Transverse colon (tissue), 4 donors: ENCODE measurements at places on chromosomes 5 and 9. TPM values are rescaled to one million over a fixed set of nuclear protein-coding genes. Genes with fewer than 3 reads are reported as not detected.

- no peak overlapping the region for H3K27ac ChIP-seq
- H3K27me3 ChIP-seq, result no peaks in the 10 kb centered on the region
- H3K4me1 ChIP-seq, result no peaks in the 10 kb centered on the region
- H3K4me3 ChIP-seq, result no peak overlapping the region
Measured at GRCh38 chr5:142095651-142096330, 12.8 kb upstream of the NDFIP1 start.

- H3K27me3 ChIP-seq, result no peaks in the 10 kb centered on the region
- no peaks in the 10 kb centered on the region for H3K36me3 ChIP-seq
- no peak overlapping the region for H3K27ac ChIP-seq
- no peak for DNase-seq
Measured at GRCh38 chr9:25381141-25381540, 297.1 kb downstream of the TUSC1 start.

- H3K4me1 ChIP-seq, result no peaks in the 10 kb centered on the region
- DNase-seq, result peak; percentile 10
- H3K27ac ChIP-seq, result no peak overlapping the region
Measured at GRCh38 chr9:117678871-117679270, 25.3 kb upstream of the TLR4 start.

DNA sequence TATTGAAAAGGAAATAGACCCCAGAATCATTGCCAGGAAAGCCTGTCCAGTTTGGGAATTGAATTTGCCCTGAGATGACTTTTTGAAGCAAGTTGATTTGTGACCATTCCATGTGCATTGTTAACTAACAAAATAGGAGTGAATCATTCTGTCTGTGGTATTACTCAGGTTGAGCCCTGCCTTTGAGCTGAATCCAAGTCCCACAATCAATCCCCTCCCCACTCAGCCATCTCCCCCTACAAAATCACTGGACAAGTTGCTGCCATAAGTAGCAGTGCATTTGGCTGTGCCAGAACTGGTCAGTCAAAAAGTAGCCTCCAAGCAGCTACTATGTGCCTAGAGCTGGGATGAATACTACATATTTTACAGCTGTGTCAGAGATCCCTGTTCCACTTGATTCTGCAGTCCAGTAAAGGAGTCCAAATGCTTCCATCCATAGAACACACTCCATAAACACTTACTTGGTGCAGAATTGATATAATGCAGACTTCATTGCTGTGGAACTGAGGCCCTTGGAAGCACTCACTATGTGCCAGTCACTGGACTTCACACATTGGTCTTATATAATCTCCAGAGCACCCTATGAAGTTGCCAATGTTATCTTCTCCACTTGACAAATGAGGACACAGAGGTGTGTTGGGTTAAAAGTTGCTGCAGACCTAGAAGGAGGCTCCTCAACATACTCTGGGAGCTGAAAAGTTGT is 96.1 kb downstream of the ZNF462 start:
- no peaks in the 10 kb centered on the region for H3K36me3 ChIP-seq
- no peaks in the 10 kb centered on the region for H3K4me1 ChIP-seq
- no peak overlapping the region for H3K27ac ChIP-seq
- H3K4me3 ChIP-seq, result no peak overlapping the region
- H3K27me3 ChIP-seq, result no peaks in the 10 kb centered on the region

DNA sequence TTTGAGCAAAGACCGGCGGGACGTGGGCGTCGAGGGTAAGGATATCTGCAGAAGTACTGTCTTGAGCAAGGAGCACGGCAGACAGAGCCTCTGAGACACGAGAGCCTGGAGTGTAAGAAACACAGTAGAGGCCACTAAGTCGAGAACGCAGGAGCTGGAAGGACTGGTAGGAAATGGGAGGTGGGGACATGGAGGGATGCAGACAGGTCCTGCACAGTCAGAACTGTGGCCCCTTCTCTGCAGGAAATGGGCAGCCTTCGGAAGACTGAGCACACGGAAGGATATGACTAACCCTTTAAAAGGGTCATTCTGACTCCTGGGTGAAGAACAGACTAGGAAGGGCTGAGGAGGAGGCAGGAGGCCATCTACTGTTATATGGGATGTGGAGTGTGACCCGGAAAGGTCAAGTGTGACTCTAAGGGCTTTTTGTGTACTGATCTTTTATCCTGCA is 1.4 kb upstream of the CAMSAP1 start:
- H3K36me3 ChIP-seq, result no peaks in the 10 kb centered on the region
- H3K4me1 ChIP-seq, result peaks cover 29% of the 10 kb centered on the region
- peak; percentile 8 for DNase-seq
- no peak overlapping the region for H3K27ac ChIP-seq

- H3K27ac ChIP-seq, result no peak overlapping the region
- H3K4me3 ChIP-seq, result no peak overlapping the region
- no peak for DNase-seq
- H3K4me1 ChIP-seq, result peaks cover 2% of the 10 kb centered on the region
- H3K27me3 ChIP-seq, result no peaks in the 10 kb centered on the region
- H3K36me3 ChIP-seq, result no peaks in the 10 kb centered on the region
Measured at GRCh38 chr5:134095887-134096589, 18.4 kb upstream of the TCF7 start.

DNA sequence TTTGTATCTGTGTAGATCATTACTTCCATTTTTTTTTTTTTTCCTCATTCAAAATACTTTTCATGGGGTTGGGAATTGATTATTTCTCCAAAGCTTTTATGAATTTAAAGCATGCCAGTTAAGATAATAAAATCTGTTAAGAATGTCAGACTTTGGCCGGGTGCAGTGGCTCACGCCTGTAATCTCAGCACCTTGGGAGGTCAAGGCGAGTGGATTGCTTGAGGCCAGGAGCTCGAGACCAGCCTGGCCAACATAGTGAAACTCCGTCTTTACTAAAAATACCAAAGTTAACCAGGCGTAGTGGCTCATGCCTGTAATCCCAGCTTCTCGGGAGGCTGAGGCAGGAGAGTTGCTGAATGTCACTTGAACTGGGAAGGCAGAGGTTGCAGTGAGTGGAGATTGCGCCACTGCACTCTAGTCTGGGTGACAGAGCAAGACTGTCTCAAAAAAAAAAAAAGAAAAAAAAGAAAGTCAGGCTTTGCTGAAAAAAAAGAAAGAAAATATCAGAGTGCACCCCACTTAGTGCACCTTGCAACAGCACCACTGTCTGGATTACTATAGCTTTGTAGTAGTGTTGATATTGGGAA is 18.5 kb downstream of the TBC1D2 start:
- peak; percentile 67 for DNase-seq
- no peak overlapping the region for H3K4me3 ChIP-seq
- peak overlapping the region; percentile 54 for H3K27ac ChIP-seq
- peaks cover 12% of the 10 kb centered on the region for H3K4me1 ChIP-seq
- H3K27me3 ChIP-seq, result no peaks in the 10 kb centered on the region

DNA sequence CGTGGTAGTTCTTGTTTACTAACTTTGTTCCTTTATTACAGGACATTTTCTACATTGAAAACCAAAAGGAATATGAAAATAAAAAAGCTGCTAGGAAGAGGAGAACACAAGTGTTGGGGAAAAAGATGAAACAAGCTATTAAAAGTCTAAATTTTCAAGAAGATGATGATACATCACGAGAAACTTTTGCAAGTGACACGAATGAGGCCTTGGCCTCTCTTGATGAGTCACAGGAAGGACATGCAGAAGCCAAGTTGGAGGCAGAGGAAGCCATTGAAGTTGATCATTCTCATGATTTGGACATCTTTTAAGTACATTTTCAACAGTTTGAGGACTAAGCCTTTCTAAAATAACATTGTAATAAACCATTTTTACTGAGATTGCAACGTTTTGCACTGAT is 23.8 kb downstream of the PHAX start:
- no peak overlapping the region for H3K4me3 ChIP-seq
- H3K27me3 ChIP-seq, result no peaks in the 10 kb centered on the region
- no peak for DNase-seq
- H3K36me3 ChIP-seq, result no peaks in the 10 kb centered on the region
- H3K4me1 ChIP-seq, result peaks cover 9% of the 10 kb centered on the region
- no peak overlapping the region for H3K27ac ChIP-seq

DNA sequence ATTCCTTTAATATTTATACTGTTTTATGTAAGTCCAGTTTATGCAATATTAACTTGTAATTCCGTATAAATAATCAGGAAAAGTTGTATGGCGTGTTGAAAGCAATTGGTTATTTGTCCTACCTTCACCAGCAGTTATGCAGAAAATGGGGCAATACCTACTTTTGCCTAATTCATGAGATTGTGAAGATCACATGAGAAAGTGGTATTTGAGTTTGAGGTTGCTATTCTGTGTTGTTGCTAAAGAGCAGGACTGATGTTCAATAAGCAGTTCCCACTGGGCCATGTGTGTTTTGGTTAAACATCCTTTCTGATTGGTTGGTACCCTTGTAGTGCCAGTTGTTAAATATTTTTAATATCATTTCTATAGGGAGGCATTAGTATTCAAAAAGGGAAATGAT is 3.2 kb downstream of the TGFBR1 start:
- H3K27me3 ChIP-seq, result no peaks in the 10 kb centered on the region
- no peaks in the 10 kb centered on the region for H3K36me3 ChIP-seq
- no peak for DNase-seq

GRCh38 chr9:15248081-15248480 is 58.9 kb downstream of the TTC39B start:
- H3K4me3 ChIP-seq, result no peak overlapping the region
- DNase-seq, result no peak
- H3K36me3 ChIP-seq, result no peaks in the 10 kb centered on the region
- H3K27ac ChIP-seq, result peak overlapping the region; percentile 35
- H3K4me1 ChIP-seq, result peaks cover 21% of the 10 kb centered on the region
- H3K27me3 ChIP-seq, result no peaks in the 10 kb centered on the region

DNA sequence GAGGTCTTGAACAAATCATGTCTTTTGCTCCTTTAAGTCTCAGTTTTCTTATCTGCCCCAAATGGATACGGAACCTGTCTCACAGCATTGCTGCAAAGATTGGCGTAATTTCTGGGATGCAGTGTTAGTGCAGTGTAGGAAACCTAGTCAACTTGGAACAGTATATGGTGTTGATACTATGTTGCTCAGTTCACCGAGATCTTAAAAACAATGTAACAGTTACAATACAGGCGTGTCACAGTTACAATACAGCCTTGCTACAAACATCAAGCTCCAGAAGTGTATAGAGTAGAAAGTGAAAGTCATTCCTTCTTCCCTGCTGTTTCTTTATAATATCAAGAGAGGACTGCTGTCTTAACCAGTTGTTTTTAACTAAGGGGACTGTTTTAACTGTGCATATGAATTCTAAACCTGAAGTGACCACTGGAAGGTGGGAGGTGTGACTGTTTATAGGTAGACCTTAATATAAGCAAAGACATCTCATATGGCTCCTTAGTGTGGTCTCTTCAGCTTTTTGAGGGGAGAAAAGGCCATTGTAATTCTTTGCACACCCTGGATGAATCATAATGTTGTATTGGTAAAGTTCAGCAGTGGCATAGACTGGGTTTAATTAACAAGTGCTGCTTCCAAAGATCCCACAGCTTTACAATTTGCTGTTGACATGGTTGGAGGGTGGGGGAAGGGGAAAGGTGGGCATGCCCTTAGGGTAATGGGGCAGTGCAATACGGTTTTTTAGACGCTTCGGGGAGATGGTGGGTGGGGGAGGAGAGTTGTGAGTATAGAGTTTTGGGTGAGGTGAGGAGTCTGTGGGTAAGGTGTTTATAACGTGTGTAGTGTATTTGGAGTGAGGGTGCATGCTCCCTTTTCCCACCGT is 12.9 kb downstream of the PRRC2B start:
- DNase-seq, result no peak
- no peaks in the 10 kb centered on the region for H3K27me3 ChIP-seq
- peaks cover 97% of the 10 kb centered on the region for H3K4me1 ChIP-seq

DNA sequence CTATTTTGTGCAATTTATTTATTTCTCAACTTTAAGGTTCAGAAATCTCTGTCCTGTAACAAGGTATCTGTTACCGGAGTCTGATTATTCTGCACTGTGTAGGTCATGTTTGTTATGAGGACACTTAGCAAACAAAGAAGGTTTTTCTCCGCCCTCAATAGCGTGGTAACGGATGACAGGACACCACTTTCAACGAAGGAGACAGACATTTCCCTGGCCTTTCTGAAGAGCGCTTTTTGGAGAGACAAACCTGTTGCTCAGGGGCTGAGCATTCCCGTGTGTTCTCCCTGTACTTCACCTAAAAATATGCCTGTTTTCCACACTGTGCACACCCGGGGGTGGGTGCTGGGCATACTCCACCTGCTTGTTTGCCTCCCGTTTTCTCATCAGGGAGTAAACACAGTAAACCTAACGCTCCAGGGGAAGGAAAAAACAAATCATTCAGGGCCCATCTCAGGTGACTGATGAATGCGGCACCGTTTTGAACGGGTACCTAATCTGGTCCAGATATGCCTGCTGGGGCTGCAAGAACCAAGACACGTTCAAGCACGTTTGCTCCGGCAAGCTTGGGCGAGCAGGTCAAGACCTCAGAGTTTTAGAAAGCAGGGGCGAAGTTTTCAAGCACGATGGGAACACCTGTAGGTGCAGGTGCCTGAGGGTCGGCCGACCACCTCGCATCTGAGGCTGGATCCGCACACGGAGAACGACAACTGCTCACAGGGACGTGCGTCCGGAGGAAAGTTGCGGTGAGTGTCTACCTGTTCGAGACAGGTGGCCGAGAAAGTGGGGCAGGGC is 859 bp downstream of the RETREG1 start:
- H3K4me3 ChIP-seq, result peak overlapping the region; percentile 77
- H3K4me1 ChIP-seq, result peaks cover 13% of the 10 kb centered on the region
- peaks cover 3% of the 10 kb centered on the region for H3K27me3 ChIP-seq
- H3K36me3 ChIP-seq, result no peaks in the 10 kb centered on the region
- peak; percentile 10 for DNase-seq

- DNase-seq, result no peak
- no peak overlapping the region for H3K27ac ChIP-seq
- no peaks in the 10 kb centered on the region for H3K36me3 ChIP-seq
- H3K4me3 ChIP-seq, result no peak overlapping the region
Measured at GRCh38 chr9:106500171-106500570, 362.8 kb upstream of the ZNF462 start.

DNA sequence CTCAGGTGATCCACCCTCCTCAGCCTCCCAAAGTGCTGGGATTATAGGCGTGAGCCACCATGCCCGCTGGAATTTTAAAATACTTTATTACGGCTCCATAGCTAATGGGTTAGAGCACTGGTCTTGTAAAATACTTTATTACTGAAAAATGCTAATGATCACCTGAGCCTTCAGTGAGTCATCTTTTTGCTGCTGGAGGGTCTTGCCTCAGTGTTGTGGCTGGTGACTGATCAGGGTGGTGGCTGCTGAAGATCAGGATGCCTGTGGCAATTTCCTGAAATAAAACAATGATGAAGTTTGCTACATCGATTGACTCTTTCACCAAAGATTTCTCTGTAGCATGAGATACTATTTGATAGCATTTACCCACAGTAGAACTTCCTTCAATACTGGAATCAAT is 26.0 kb upstream of the GNE start:
- no peak overlapping the region for H3K27ac ChIP-seq
- no peaks in the 10 kb centered on the region for H3K4me1 ChIP-seq
- H3K27me3 ChIP-seq, result no peaks in the 10 kb centered on the region
- H3K36me3 ChIP-seq, result no peaks in the 10 kb centered on the region

GRCh38 chr5:61313960-61314681 is 17.9 kb upstream of the ZSWIM6 start:
- H3K4me3 ChIP-seq, result no peak overlapping the region
- H3K36me3 ChIP-seq, result no peaks in the 10 kb centered on the region
- no peak for DNase-seq
- H3K4me1 ChIP-seq, result no peaks in the 10 kb centered on the region
- no peaks in the 10 kb centered on the region for H3K27me3 ChIP-seq

The SLC45A2 gene
- total RNA-seq, result not detected

The WNT8A gene
- total RNA-seq, result not detected

The CDKN2A gene
- 8.6 TPM for total RNA-seq

The TCERG1 gene
- 63.9 TPM for total RNA-seq

The NINJ1 gene
- total RNA-seq, result 44.5 TPM

The DAB2IP gene
- 85.6 TPM for total RNA-seq

The SEC24A gene
- total RNA-seq, result 23.1 TPM

The LPAR1 gene
- 29.2 TPM for total RNA-seq
